Osteoblast (primary cell): ENCODE measurements at places on chromosomes 13 and 19. TPM values are rescaled to one million over a fixed set of nuclear protein-coding genes. Genes with fewer than 3 reads are reported as not detected.

Gene ZNF155
- 6.5 and 10.0 TPM in 2 replicates for total RNA-seq

Gene ZNF497
- 1.2 and 1.4 TPM in 2 replicates for total RNA-seq

Gene TDRD12
- total RNA-seq: under 0.01 and 0.36 TPM in 2 replicates

Gene PSG1
- 0.36 and 1.2 TPM in 2 replicates for total RNA-seq

Gene ZNF69
- 14.1 and 14.8 TPM in 2 replicates for total RNA-seq

Gene SIGLECL1
- total RNA-seq: not detected in 2 replicates

Gene CD70
- total RNA-seq: 0.29 TPM in 1 of 2 replicates, not detected in the other

Gene OSCAR
- 0.36 and 0.59 TPM in 2 replicates for total RNA-seq

Gene BCL3
- 6.5 and 7.2 TPM in 2 replicates for total RNA-seq

Gene SGCG
- 1.4 TPM in 1 of 2 replicates, not detected in the other for total RNA-seq

Gene NCR1
- total RNA-seq: 0.36 and 0.59 TPM in 2 replicates

Gene ZNF208
- total RNA-seq: 1.2 and 1.4 TPM in 2 replicates

Gene OR10H1
- total RNA-seq: not detected in 2 replicates

Gene NXNL1
- not detected in 2 replicates for total RNA-seq

Gene SELENOV
- total RNA-seq: not detected in 2 replicates

Gene ZNF439
- 8.5 and 8.7 TPM in 2 replicates for total RNA-seq

Gene RXFP2
- total RNA-seq: not detected in 2 replicates

Gene MEF2B
- 0.29 and 0.36 TPM in 2 replicates for total RNA-seq

Gene RASAL3
- under 0.01 TPM in 2 replicates for total RNA-seq

Gene CARM1
- 33.7 and 41.0 TPM in 2 replicates for total RNA-seq

Gene ZNF560
- 0.29 and 0.36 TPM in 2 replicates for total RNA-seq

Gene NANOS3
- 0.59 TPM in 1 of 2 replicates, not detected in the other for total RNA-seq

Gene NLRP9
- total RNA-seq: not detected in 2 replicates

Gene HSD17B14
- total RNA-seq: 1.8 and 2.1 TPM in 2 replicates

Gene PRR22
- 0.29 and 0.36 TPM in 2 replicates for total RNA-seq

Gene SIGLEC9
- total RNA-seq: under 0.01 TPM in 1 of 2 replicates, not detected in the other

Gene COX6B2
- total RNA-seq: not detected in 2 replicates

Gene ZNF823
- 6.2 and 9.4 TPM in 2 replicates for total RNA-seq

Gene ZNF569
- total RNA-seq: 6.9 and 7.1 TPM in 2 replicates

Gene PGLYRP2
- not detected in 2 replicates for total RNA-seq

Gene SPPL2B
- total RNA-seq: 32.6 and 34.5 TPM in 2 replicates

Gene EFNA2
- total RNA-seq: not detected in 2 replicates

Gene KLK2
- total RNA-seq: not detected in 2 replicates

Gene TIMM13
- 27.7 and 27.9 TPM in 2 replicates for total RNA-seq

Gene SLC27A5
- 5.3 and 6.5 TPM in 2 replicates for total RNA-seq

Gene PDE4C
- under 0.01 TPM in 1 of 2 replicates, not detected in the other for total RNA-seq

Gene IFNL1
- total RNA-seq: not detected in 2 replicates

Gene ZFR2
- total RNA-seq: not detected in 2 replicates

Gene KCNN4
- total RNA-seq: 6.5 and 7.2 TPM in 2 replicates

Gene CCDC70
- not detected in 2 replicates for total RNA-seq

Gene CEACAM19
- total RNA-seq: 0.72 and 1.2 TPM in 2 replicates

Gene DCLK1
- 132 TPM in 2 replicates for total RNA-seq

Gene KLC3
- total RNA-seq: 0.29 and 0.72 TPM in 2 replicates

Gene EDDM13
- total RNA-seq: not detected in 2 replicates

Gene GPR12
- total RNA-seq: not detected in 2 replicates

Gene SLC7A10
- total RNA-seq: not detected in 2 replicates

Gene SIGLEC5
- total RNA-seq: under 0.01 TPM in 1 of 2 replicates, not detected in the other

Gene IRGC
- not detected in 2 replicates for total RNA-seq

Gene C1QTNF9B
- not detected in 2 replicates for total RNA-seq
